ENCODE measurements at places on chromosomes 6 and 20. TPM values are rescaled to one million over a fixed set of nuclear protein-coding genes. Genes with fewer than 3 reads are reported as not detected.

Gene RAET1L
- 2.3 TPM for total RNA-seq

Gene NMBR
- total RNA-seq = not detected

Gene MLN
- not detected for total RNA-seq

Gene SNRNP48
- total RNA-seq = 16.1 TPM

Gene DOK5
- 0.17 TPM for total RNA-seq

Gene PLCB4
- 12.9 TPM for total RNA-seq

Gene SYNGAP1
- 18.8 TPM for total RNA-seq

- no peak overlapping the region for H3K4me3 ChIP-seq
- no peaks in the 10 kb centered on the region for H3K36me3 ChIP-seq
- H3K27me3 ChIP-seq = no peaks in the 10 kb centered on the region
- no peak for DNase-seq
Observed at GRCh38 chr20:20518263-20518662, 150.4 kb downstream of the INSM1 start.

- no peak for DNase-seq
- no peak overlapping the region for H3K4me3 ChIP-seq
- no peak overlapping the region for H3K27ac ChIP-seq
- H3K4me1 ChIP-seq = no peaks in the 10 kb centered on the region
- H3K36me3 ChIP-seq = no peaks in the 10 kb centered on the region
Observed at GRCh38 chr6:38445336-38445735, 194.4 kb downstream of the BTBD9 start.

DNA sequence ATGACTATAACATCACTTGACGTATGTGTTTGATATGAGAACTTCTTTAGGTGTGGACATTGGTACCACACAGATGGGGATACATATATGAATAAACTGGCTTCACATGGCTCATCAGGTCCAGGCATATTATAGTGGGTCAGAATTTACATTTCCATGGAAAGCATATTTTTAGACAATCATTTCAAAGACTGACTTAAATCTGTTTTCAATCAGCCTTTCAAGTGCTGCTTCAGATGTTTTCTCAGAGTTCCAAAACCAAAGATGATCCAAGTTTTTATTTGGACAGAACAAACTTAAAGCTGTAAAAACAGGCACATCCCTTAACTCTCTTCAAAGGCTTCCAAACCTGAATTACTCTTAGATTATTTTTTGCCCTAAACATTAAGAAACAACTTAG lies 88.1 kb downstream of the PRSS35 start:
- no peaks in the 10 kb centered on the region for H3K27me3 ChIP-seq
- H3K4me1 ChIP-seq = no peaks in the 10 kb centered on the region
- no peak overlapping the region for H3K4me3 ChIP-seq
- no peaks in the 10 kb centered on the region for H3K36me3 ChIP-seq
- no peak overlapping the region for H3K27ac ChIP-seq
- no peak for DNase-seq

- no peaks in the 10 kb centered on the region for H3K27me3 ChIP-seq
- H3K27ac ChIP-seq = no peak overlapping the region
- H3K4me3 ChIP-seq = no peak overlapping the region
- H3K4me1 ChIP-seq = peaks cover 15% of the 10 kb centered on the region
- DNase-seq = no peak
Observed at GRCh38 chr20:2303673-2304072, 7.9 kb downstream of the TGM3 start.

GRCh38 chr6:105867821-105868220 lies 218.3 kb upstream of the PRDM1 start:
- H3K4me3 ChIP-seq = no peak overlapping the region
- no peak overlapping the region for H3K27ac ChIP-seq
- DNase-seq = no peak

GRCh38 chr6:46996860-46997641 lies 45.1 kb downstream of the ADGRF1 start:
- peaks cover 67% of the 10 kb centered on the region for H3K4me1 ChIP-seq
- H3K27me3 ChIP-seq = no peaks in the 10 kb centered on the region
- H3K4me3 ChIP-seq = no peak overlapping the region
- H3K27ac ChIP-seq = peak overlapping the region; percentile 34

- no peak overlapping the region for H3K27ac ChIP-seq
- DNase-seq = no peak
- peaks cover 40% of the 10 kb centered on the region for H3K27me3 ChIP-seq
- no peak overlapping the region for H3K4me3 ChIP-seq
Observed at GRCh38 chr20:60559462-60559861, 601.2 kb downstream of the CDH26 start.

DNA sequence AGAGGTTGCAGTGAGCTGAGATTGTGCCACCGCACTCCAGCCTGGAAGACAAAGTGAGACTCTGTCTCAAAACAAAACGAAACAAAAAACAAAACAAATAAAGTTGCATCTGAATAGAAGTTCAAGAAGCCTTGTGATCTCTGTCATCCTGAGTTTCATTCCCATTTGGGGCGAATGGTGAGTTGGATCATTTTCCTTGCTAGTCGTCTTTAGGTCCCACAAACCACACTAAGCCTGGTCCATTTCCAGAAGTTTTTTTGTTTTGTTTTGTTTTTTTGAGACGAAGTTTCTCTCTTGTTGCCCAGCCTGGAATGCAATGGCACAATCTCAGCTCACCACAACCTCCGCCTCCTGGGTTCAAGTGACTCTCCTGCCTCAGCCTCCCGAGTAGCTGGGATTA lies 33.8 kb downstream of the ZNF217 start:
- no peaks in the 10 kb centered on the region for H3K27me3 ChIP-seq
- H3K4me1 ChIP-seq = no peaks in the 10 kb centered on the region
- peaks cover 30% of the 10 kb centered on the region for H3K36me3 ChIP-seq
- H3K4me3 ChIP-seq = no peak overlapping the region
- no peak overlapping the region for H3K27ac ChIP-seq
- no peak for DNase-seq

DNA sequence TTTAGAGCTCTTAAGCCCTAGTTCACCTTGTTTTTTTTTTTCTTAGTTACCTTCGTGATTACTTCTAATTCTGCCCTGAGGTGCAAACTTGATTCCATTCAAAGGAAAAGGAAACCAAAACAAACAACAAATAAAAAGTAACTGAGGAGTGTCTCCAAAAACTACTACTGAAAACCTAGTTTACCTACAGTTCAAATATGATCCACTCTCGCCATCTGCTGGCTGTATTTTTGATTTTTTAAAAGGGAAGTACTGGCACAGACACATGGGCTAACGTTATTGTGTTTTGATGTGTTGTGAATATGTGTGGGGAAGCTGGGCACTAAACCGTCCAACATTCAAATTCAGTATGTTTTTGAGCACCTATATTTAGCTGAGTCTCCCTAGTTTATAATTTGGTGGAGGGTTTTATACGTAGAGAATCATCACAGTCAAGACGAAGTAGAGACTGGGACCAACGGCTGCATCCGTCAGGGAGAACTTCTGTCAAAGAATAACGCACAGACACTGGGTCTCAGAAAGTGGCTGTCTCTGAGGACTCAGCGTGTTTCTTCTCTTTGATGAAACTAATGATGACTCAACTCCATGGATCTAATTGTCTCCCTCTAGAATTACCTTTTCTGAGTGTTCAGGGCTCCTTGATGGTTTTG lies 373.5 kb upstream of the BTBD3 start:
- no peak overlapping the region for H3K27ac ChIP-seq
- peak; percentile 32 for DNase-seq
- H3K36me3 ChIP-seq = no peaks in the 10 kb centered on the region
- H3K4me3 ChIP-seq = no peak overlapping the region

DNA sequence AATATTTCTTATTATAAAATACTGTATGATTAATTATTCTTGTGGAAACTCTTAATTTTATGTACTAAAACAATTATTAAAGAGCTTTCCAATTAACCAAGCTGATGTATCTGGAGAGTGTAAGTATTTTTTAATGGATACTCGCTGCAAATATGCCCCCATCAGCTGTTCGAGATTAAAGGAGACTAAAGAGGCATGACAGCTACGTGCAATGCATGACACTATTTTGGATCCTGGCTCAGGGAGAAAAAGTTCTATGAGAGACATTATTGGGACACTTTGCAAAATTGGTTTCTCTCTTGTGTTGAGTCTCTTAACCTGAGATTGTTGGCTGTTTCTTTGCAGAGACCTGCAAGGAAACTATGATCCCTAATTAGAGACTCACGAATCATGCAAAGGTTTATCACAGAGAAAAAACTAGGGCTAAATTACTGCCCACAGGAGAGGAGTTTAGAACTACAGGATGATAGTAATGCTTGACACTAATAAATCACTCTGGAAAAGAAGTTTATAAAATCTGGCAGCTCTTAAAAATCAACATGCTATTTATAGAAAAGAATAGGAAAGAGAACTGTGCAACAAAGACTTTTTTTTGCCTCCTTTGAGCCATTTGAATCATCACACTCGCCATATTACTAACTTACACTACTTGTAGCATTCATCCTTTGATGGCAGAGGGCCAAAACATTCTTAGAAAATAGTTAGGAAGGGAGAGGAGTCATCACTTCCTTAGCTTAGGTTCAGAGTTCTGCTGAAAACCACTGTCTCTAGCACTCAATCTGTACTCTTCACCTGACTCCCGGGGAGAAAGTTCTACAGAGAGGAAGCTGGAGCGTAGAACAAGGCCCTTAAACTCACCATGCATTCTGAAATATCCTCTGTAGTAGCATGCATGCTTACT lies 25.3 kb downstream of the NRN1 start:
- no peaks in the 10 kb centered on the region for H3K4me1 ChIP-seq
- no peak overlapping the region for H3K4me3 ChIP-seq
- peaks cover 21% of the 10 kb centered on the region for H3K27me3 ChIP-seq
- H3K27ac ChIP-seq = no peak overlapping the region
- H3K36me3 ChIP-seq = no peaks in the 10 kb centered on the region
- no peak for DNase-seq

DNA sequence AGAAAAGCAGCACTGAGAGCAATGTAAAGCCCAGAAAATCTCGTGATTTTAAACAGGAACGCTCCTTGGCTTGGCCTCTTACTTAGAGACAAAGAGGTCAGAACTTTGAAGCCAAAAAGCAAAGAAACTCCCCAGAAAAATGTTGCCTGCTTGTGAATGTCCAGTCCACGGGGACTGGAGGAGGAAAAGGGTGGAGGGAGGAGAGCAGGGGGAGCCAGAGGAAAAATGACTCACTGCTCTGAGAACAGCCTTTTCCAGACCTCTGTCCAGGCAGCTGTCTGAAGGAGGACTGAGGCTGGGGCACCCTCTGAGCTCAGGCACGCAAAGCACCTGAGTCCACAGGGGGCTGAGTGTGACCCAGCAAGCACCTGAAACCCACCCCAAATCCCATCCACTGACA lies 64.7 kb downstream of the TRAM2 start:
- peaks cover 17% of the 10 kb centered on the region for H3K36me3 ChIP-seq
- no peaks in the 10 kb centered on the region for H3K27me3 ChIP-seq
- no peak overlapping the region for H3K27ac ChIP-seq
- no peak overlapping the region for H3K4me3 ChIP-seq
- peaks cover 49% of the 10 kb centered on the region for H3K4me1 ChIP-seq
- DNase-seq = peak; percentile 32

- H3K27ac ChIP-seq = no peak overlapping the region
- H3K27me3 ChIP-seq = peaks cover 13% of the 10 kb centered on the region
- H3K4me3 ChIP-seq = no peak overlapping the region
- no peaks in the 10 kb centered on the region for H3K36me3 ChIP-seq
- DNase-seq = no peak
Observed at GRCh38 chr6:166393535-166393823, 10.7 kb upstream of the MPC1 start.

- H3K27ac ChIP-seq = no peak overlapping the region
- H3K4me3 ChIP-seq = no peak overlapping the region
- no peaks in the 10 kb centered on the region for H3K36me3 ChIP-seq
- no peaks in the 10 kb centered on the region for H3K27me3 ChIP-seq
Observed at GRCh38 chr20:12535770-12536169, 473.0 kb upstream of the SPTLC3 start.

DNA sequence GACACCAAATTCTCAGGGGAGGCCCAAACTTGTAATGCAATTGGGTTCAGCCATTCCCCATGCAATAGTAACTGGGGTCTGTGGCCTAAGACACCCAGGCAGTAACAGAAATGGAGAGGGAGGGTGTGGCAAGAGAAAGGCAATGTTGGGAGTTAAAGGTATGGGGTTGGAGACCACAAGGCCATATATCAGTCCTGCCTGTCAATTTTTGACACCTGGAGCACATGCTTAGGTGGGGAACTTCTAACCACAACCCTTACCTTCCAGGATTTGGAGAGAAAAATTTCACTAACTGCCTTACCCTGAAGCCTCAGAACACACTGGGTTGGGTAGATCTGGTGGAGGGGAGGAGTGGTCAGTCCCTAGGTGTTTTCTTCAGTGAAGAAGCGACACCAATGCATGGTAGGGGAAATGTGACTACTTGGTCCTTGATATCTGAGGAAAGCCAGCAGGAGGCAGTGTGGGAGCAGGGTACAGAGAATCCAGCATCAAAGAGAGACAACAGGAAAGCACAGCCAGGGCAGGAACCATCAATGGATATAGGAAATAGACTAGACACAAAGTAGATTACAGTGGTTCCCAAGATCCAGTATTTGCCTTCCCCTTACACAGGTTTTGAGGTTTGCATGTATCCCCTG lies 6.8 kb upstream of the USP49 start:
- no peaks in the 10 kb centered on the region for H3K4me1 ChIP-seq
- no peaks in the 10 kb centered on the region for H3K27me3 ChIP-seq
- DNase-seq = peak; percentile 24
- H3K27ac ChIP-seq = no peak overlapping the region
- H3K36me3 ChIP-seq = peaks cover 29% of the 10 kb centered on the region
- no peak overlapping the region for H3K4me3 ChIP-seq

- peaks cover 10% of the 10 kb centered on the region for H3K36me3 ChIP-seq
- H3K27me3 ChIP-seq = no peaks in the 10 kb centered on the region
- no peak overlapping the region for H3K4me3 ChIP-seq
- DNase-seq = no peak
Observed at GRCh38 chr6:73258721-73259120, 4.3 kb downstream of the KHDC1 start.

GRCh38 chr6:35370785-35371493 lies 28.6 kb downstream of the PPARD start:
- peaks cover 34% of the 10 kb centered on the region for H3K4me1 ChIP-seq
- no peak for DNase-seq
- no peaks in the 10 kb centered on the region for H3K27me3 ChIP-seq
- no peaks in the 10 kb centered on the region for H3K36me3 ChIP-seq
- H3K4me3 ChIP-seq = no peak overlapping the region

DNA sequence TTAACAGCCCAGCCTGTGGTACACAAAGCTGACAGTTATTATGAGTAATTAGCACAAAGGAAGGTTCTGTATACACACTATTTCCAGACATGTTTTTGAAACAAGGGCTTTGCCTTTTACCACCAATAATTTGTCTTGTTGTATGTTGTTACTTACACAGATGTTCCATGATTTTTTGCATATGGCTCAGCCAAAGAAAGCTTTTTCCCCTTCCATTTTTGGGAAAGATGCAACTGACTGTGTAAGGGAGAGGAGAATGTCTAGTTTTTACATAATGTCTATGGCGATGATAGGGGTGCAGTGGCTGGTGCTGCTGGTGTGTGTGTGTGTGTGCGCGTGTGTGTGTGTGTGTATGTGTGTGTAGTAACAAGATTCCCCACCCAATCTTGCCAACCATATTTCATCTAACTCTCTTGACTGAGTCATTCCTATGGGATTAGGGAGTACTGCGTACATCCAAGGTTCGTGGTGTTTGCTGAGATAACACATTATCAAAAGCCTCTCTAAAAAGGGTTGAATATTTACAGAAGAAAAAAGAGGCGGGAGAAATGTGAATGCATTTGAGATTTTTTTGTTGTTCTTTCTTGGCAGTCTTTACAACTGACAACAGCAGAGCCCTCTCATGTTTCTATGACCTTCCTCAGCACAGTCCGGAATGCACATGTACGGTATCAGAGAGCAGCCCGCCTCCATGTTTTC lies 192.2 kb downstream of the GMPR start:
- no peak overlapping the region for H3K27ac ChIP-seq
- H3K27me3 ChIP-seq = no peaks in the 10 kb centered on the region
- H3K4me3 ChIP-seq = no peak overlapping the region

GRCh38 chr20:38184101-38184500 lies 19.0 kb upstream of the TGM2 start:
- H3K4me3 ChIP-seq = no peak overlapping the region
- no peak overlapping the region for H3K27ac ChIP-seq
- H3K36me3 ChIP-seq = peaks cover 10% of the 10 kb centered on the region
- H3K27me3 ChIP-seq = no peaks in the 10 kb centered on the region
